NCI-H2081 (cell line): ENCODE measurements at places on chromosomes 1 and 21.

GRCh38 chr1:81221564-81221963 lies 579.2 kb upstream of the ADGRL2 start:
- no peak for DNase-seq

DNA sequence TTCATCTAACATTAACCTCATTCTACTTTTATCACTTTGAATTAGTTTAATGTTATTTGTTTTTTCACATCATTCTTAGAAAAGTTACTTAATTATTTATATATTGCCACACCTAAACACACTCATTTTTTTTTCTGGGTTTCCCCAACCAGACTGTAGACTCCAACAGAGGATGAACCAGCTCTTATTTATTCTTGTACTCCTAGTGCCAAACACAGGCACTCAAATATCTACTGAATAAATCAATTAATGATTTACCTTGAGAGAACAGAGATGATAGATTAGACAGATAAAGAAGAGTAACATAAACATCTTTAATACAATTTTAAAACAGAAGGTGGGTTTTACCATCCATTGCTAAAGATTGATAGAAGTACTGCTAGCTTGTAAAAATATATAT lies 35.6 kb downstream of the EGLN1 start:
- DNase-seq: no peak

DNA sequence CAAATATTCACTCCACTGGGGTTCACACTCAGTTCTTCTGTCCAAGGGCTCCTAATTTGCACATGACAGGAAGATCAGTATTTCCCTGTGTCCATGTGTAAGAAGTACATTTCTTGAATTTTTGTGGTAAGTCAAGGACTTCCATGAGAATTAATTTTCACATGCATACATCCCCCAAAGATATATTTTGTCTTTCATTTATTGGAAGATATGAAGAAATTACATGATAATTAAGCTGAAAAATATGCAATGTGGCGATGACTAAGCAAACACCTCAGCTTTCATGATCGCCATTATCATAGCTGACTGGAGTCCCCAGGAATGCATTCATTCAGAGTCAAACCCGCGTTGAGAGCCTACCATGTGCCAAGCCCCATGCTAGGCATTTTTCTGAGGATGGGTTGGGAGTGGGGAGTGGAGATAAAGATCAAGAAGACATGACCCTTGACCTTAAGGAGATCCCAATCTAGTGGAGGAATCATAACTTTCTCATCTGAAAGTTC lies 104.6 kb upstream of the F3 start:
- no peak for DNase-seq

GRCh38 chr1:55194851-55195250 lies 20.3 kb downstream of the USP24 start:
- DNase-seq: no peak

- no peak for DNase-seq
Observed at GRCh38 chr1:5348732-5349465, 643.3 kb downstream of the NPHP4 start.

- no peak for DNase-seq
Observed at GRCh38 chr1:200877839-200878551, 5.2 kb downstream of the GPR25 start.

DNA sequence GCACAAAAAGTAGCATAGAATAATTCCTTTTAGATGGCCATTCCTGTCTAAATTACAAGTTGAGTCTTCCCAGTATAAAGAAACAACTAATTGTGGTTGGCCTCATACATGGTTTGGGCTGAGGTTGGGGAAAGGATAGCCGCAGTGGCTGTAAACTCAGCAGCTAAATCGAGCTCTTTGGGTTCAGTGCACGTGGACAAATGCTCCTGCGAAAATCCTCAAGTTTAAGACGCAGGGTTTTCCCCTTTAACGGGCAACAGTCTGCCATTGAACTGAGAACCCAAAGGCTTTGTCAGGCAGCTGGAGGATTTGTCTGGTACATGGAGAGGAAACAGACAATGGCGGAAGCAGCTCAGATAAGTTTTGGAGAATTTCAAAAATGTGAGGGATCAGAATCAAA lies 331.9 kb downstream of the TGFB2 start:
- no peak for DNase-seq

GRCh38 chr1:246591504-246591903 lies 25.2 kb downstream of the CNST start:
- DNase-seq: no peak

DNA sequence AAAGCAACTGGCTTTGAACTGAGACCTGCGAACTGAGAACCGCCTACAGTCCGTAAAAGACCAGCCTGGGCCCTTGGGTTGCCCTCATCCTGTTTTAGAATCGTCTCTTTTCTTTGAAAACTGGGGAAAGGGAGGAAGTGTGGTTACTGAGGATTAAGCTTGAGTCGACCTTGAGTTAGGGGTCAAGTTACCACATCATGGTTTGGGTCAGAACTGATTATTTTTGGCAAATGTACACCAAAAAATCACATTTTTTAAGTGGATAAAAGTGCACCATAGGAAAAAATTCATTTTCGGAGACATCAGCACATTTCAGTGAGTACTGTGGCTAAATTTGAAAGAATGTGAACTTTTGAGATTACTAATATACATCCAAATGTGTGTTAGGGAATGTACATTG lies 76.9 kb upstream of the KAZN start:
- no peak for DNase-seq
